ENCODE measurements at places on chromosomes 13 and 19.

- no peak for DNase-seq
Measured at GRCh38 chr19:36436531-36436930, 18.1 kb upstream of the ZFP82 start.

DNA sequence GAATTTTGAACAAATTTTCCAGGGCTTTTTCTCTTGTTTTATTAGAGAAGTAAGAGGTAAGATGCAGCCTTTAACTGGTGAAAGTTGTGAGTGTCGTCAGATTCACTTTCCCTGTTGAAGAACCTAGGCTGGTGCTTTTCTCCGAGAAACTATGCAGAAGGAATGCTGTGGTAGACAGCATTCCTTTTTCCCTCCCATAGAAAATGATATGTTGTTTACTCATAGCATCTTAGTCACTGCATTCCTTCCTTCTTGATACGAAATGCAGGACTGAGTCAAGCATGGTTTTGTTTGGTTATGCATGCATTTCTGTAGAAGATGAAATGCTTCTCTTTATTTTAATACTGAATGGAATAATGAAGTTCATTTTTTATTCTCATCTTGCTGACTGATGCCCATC lies 3.4 kb downstream of the ITGBL1 start:
- no peak for DNase-seq

DNA sequence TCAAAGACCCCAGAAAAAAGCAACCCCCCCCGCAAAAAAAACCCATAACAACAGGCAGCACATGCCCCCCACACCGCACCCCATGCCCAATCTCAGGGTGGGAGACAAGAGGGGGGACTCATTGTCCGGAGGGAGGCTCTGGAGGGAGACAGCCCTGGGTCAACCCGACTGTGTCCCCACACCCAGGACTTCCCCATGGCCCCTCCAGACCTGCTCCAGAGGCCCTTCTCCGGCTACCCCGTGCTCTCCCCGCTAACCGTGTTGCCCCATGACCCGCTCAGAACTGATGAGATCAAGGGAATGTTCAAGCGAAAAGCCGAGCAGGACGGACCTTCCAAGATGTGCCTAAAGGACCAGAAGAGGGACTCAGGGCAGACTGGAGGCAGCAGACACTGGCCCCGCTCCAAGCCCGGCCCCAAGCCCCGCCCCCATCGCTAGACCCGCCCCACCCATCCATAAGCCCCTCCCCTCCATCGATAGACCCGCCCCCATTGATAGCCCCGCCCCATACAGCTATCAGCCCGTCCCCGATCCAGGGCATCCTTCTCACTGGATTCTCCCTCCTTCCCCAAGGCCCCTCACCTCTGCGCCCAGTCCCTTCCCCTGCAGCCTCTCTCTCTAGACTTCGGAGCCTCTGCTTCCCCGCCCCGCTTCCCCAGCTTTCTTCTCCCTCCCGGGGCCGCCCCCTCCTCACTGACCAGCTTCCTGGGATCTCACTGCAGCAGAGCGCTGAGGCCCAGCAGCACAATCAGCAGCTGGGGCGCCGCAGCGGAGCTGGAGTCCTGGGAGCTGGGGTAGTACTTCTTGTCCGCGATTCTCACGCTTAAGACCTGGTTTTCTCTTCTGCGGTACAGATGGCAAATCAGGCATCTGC lies 2.2 kb downstream of the BST2 start:
- no peak for DNase-seq

- DNase-seq, result no peak
Measured at GRCh38 chr13:45362939-45363338, 22.0 kb upstream of the TPT1 start.

GRCh38 chr13:97237388-97237787 lies 15.3 kb downstream of the MBNL2 start:
- DNase-seq, result no peak

DNA sequence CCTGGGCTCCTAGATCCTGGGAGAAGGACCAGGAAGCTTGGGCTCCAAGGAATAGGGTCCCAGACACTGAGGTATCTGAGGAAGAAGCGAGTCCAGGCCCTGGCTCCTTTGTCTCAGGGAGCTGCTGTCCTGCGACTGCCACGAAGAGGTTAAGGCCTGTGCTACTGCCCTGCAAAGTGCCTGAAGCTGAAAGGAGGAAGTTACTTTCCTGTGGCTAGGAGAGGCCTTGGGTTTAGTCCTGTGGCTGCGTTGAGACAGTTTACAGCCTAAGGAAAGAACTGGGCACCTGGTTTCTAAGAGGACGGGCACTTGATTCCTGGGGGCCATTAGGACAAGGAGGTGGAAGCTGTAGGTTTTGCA lies 2.8 kb downstream of the MYADM start:
- no peak for DNase-seq

DNA sequence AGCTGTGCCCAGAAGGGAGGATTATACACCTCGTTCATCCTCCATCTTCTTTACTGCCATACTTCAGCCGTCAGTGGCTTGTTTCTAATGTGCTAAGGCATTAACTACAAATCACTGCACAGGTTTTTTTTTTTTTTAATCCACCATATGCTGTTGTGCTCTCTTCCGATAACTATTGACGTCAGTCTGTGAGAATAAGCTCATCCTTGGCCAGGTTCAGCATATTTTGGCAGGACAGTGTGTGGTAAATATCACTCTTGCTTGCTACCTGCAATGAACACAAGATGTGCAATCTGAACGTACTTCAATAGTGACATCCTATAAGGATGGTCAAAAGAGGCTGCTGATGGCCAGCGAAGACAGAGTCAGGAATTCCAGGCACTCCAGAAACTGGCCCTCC lies 2030.7 kb upstream of the PCDH20 start:
- no peak for DNase-seq

GRCh38 chr19:43455321-43456113 lies 9.9 kb downstream of the LYPD3 start:
- no peak for DNase-seq

DNA sequence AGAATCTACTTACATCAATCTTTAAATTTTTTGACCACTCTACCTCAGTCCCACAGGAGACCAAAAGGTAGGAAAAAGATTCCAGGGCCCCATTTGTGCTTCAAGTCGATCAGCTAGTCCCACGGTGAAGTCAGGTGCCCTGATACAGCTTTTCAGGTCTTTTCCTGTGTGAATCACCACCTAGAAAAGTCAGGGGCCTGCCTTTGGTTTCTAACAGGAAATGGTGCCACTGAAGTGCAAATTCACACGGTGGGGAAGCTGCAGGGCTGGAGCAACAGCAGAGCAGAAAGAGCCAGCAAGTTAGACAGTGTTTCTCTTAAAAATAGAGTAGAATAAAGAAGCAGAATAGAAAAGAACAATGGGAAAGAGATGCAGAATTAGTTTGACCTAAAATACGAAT lies 107.5 kb downstream of the KLF12 start:
- DNase-seq, result peak; percentile 45
